Inflammatory macrophage treated with lipopolysaccharide for 4 hours (primary cell): ENCODE measurements at places on chromosomes 6 and 20.

DNA sequence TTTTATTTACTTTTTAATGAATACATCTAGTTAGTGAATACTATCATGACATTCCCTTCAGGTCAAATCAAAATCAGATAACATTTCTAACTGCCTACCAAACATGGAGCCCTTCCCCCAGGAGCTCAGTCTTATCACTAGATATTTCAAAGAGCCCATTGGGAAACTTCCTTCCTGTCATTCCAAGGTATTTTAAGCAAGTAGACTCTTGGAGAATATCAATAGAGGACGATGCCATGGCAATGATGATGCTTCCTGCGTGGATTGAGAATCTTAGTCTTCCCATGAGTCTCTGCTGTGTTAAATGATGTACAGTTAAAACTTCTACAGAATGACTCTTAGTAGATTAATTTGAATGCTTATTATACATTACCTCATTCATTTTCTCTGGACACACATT is 384.9 kb downstream of the CENPW start:
- DNase-seq: no peak

DNA sequence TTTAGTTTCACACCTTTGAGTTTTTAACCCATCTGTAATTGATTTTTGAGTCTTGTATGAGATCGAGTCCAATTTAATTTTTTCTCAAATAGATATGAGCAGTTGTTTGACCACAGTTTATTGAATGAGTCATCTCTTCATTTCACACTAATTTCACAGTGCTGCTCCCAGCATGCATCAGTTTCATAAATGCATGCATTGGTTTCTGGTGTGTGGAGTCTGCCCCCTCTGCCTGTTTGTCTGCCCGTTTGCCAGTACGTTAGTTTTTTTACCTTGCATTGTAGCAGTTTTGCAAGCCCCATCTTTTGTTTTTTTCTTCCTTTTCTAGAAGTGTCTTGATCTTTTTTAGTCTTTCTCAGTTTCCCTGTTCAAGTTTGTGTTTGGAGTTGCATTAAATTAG is 11.9 kb downstream of the SLX4IP start:
- peak; percentile 47 for DNase-seq

GRCh38 chr6:155030148-155030720 is 35.1 kb downstream of the TIAM2 start:
- DNase-seq: no peak

DNA sequence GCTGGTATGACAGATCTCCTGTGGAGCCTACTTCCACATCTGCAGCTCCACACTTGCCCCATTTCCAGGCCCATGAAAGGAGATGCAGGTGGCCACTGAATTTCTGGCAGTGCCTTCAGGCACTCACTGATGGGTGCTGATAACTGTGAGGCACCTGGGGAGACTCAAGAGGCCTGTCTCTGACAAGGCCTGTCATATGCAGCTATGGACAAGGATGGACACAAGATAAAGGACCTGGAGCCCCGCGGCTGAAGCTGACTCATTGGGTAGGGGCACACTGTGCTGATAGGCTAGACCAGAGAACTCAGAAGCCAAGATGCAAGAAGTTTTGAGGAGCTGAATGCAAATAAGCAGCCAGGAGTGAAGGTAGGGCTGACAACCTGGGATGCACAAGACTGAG is 81.0 kb upstream of the LRFN2 start:
- DNase-seq: no peak

GRCh38 chr6:30882759-30883684 is 1.3 kb upstream of the DDR1 start:
- no peak for DNase-seq

- DNase-seq: no peak
Observed at GRCh38 chr6:34062156-34062555, 83.7 kb downstream of the GRM4 start.

GRCh38 chr6:27604986-27605385 is 132.1 kb upstream of the ZNF184 start:
- DNase-seq: no peak

- no peak for DNase-seq
Observed at GRCh38 chr6:128993166-128993565, 110.2 kb downstream of the LAMA2 start.

GRCh38 chr6:169398342-169399105 is 144.9 kb upstream of the THBS2 start:
- no peak for DNase-seq

DNA sequence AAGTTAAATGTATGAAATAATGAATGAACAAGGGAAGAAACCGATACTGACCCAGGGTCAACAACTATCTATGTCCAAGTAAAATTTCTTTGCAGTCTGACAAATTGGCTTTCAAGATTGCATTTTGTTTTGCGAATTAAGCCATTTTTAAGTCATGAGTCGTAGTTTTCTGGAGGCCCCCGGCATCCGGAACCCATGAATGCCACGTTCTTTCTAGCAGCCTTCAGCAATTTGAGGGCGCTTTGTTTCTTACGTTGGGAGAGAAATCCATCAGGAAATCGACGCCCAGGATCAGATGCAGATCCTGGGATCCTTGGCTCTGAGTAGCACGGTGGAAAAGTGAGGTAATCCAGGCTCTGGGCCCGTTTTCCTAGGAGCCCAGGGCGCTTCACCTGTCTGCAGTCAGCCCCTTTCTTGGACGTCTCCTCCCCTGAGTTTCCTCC is 309 bp upstream of the ABRACL start:
- peak; percentile 29 for DNase-seq

- DNase-seq: no peak
Observed at GRCh38 chr6:15409301-15410125, 163.6 kb downstream of the JARID2 start.
